ENCODE measurements at places on chromosomes 2 and 18.

DNA sequence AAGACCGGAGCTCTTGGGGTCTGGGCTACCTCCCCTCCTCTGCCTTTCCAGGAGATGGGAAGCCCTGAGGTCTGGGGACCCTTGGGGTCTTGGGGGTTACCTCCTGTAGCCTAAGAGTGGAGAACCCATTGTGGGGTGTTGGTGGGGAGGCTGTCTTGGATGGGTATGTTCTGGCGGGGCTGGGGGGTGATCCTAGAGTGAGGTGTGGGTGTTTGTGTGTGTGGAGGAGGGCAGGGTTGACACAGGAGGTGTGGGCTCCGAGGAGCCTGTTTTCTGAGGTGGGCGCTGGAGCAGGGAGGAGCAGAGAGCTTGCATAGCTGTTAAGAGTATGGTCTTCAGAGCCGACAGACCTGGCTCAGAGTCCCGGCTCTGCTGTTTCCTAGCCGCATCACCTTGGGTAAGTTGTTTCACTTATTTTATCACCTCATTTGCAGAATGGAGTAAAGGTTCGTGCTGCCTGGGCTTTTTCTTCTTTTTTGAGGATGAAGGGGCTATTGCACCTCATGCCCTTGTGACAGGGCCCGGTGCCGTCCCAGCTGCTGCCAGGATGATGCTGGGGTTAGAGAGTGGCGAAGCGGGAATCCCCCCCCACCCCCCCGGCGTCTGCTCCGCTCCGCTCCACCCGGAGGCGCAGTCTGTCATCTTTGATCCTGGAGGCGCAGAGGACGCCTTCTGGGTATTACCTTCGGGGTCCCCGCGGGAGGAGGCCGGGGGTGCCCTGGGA is 17.2 kb downstream of the TET3 start:
- DNase-seq = no peak

- no peak for DNase-seq
These were observed 1.2 kb downstream of the CBLN2 start for GRCh38 chr18:72542984-72543356.

GRCh38 chr2:230968921-230969658 is 26.8 kb upstream of the SPATA3 start:
- DNase-seq = no peak

GRCh38 chr2:174607989-174608865 is 10.6 kb upstream of the WIPF1 start:
- DNase-seq = no peak

- DNase-seq = no peak
These were observed 767 bp downstream of the TPRKB start for GRCh38 chr2:73736378-73736777.

DNA sequence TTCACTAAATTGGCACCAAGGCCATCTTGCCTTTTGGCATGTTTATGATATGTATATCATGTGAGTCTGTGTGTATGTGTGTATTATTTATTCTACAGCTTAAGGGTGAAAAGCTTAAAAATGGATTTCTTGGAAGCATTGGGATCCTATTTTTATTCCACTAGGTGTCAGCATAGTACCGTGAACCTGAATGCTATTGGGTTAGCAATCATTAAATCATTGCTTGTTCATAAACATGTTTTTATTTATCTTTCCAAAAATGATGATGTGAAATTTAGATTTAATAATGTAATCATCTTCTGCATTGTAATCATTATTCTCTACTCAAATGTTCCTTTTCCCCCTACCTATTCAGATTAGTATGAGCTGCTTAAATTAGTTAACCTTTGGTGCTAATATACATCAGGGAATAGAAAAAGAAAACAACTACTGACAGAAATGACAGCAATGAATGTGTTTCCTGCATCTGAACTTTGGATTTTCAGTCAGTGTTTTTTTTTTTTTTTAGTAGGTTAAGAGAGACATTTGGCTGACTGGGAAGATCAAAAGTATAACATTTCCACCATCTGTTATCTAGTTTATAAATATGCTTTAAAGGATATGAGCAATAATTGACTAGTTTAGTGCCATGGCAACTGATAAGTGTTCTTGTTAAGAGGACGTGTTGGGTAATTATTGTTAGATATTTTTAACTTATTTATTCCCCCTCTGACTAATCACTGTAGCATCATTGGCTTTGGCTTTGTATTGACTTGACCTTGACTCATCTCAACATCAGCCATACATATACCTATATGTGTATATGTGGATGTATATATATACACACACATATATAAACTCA is 14.1 kb upstream of the ZSWIM2 start:
- no peak for DNase-seq

GRCh38 chr2:7704296-7704865 is 787.2 kb downstream of the RNF144A start:
- no peak for DNase-seq

GRCh38 chr2:99112617-99113016 is 28.9 kb upstream of the C2orf15 start:
- DNase-seq = no peak

DNA sequence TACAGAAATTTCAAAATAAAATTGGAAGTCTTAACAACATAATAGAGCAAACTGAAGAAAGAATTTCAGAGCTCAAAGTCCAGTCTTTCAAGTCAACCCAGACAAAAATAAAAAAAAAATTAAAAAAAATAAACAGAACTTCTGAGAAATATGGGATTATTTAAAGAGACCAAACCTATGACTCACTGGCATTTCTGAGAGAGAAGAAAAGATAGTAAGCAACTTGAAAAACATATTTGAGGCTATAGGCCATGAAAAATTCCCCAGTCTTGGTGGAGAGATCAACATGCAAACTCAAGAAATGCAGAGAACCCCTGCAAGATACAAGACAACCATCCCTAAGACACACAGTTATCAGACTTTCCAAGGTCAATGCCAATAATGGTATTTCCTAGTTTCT is 167.4 kb downstream of the RNF144A start:
- no peak for DNase-seq

GRCh38 chr2:179856205-179856604 is 5.2 kb downstream of the ZNF385B start:
- DNase-seq = no peak

DNA sequence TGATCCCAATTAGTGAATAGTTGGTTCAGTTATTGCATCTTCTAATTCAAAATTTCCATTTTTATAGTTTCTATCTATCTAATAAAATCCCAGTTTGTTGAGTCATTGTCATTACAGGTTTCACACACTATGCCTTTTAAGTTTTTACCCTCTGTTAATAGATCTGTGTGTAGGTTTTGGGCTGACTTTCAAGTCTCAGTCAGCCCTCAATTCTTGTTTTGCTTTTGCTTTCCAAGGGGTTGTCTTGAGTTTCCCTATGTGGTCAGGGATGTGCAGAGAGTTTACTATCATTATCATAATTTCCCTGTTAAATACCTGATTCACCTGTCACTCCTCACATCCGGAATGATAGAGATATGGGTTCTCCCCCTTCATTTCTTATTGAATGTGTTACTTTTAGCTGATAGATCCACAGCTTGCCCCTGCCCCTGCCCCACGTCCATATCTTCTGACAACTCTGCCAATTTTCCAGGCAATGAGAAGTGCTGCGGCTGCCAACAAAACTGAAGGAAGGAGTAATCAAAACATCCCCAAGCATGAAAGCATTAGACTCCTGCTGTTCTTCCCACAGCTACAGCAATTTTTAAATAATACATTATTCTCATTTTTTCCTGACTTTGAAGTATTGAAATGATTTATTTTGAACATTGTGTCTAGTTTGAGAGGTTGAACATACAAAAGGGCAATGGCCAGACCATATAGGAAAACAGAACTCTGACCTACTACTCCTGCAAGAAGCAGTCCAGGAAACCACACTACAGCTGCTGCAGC is 1064.8 kb downstream of the SUCLG1 start:
- no peak for DNase-seq

DNA sequence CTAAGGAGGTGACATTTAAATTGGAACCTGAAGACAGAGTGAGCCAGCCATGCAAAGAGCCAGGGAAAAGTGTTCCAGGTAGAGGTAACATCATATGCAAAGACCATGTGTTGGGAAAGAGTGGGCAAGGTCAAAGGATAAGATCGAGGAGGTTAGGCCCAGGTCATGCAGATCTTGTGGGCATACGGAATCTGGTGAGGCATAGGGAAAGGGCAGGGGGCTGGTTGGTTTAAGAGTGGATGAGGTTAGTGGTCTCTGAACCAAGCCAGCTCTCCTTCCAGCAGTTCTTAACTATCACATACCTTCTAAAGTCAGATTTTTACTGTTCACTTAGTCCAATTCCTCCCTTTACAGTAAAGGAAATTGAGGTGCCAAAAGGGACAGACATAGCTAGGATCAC is 3.0 kb downstream of the ANKRD53 start:
- DNase-seq = no peak

- no peak for DNase-seq
These were observed 646.9 kb upstream of the ACVR2A start for GRCh38 chr2:147197754-147198483.

DNA sequence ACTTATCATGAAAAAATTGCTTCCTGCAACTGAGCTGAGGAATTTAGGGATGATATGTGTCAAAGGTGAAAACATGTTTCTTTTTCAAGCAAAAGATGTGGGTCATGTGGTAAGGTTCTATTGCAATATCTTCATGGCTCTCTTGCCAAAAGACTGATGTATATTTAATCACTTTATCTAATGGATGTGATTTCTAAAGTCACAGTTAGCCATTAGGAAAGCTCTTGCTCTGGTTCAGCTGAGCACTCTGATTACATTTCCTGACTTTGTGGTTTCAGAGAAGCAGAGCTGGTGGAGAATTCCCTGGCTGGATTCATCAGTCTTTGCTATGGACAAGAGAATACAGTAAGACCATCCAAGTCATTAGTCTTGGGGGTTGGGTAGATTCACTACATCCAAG is 24.4 kb downstream of the SCN9A start:
- DNase-seq = no peak

DNA sequence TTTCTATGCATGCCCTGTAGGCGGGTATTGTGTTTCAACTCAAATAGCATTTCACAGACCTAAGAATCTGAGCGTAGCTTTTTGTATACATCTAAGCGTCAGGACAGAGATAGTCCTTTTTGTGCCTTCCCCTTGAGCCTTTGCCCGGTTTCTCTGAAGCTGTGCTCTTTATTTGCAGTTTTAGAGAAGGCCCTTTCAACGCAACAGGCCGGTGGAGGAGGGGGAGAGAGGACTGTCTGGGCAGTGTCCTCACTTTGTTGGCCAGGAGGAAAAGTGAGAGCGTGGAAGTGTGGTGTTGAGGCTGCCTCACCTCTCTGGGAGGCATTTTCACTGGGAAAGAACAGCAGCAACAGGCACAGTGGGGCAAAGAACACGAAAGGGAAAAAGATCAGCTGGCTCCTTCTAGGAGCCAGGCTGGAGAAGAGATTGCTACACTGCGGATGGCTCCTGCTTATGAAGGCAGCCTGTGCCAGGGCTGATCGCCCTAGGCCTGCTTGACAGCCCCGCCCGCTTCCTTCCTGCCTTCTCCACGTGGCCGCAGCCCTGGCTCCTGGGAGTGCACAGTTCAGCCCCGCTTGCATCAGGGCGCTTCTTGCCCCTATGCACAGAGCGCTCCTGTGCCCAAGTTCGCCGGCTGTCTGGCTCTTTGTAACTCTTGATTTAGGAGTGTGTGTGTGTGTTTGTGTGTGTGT is 195.6 kb upstream of the POU3F3 start:
- DNase-seq = no peak

DNA sequence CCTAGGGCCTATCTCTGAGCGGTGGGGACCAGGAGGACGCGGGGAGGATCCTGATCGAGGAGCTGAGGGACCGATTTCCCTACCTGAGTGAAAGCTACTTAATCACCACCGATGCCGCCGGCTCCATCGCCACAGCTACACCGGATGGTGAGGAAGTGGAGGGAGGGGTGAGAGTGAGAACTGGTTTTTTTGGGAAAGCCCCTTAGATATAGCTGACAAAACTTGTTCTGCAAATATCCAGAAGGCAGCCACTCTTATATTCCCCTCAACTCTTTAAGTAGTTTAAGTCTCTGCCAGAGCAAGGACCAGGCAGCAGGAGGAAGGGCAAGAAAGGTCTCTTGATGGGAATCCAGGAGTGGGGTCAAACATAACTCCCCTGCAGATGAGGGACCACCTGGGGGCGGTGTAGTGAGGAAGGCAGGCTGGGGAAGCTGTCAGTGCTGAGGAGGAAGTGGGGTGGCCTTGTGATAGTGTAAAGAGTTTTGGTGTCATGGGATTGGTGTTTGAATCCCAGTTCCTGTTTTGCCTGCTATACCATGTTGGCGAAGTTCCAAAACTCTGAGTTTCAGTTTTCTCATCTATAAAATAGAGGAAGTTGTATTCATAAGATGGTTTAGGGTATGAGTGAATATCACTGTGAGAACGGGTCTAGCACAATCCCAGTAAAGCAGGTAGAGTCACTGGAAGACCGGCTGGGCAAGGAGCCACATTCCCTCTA is 3.4 kb downstream of the NAGK start:
- peak; percentile 36 for DNase-seq

GRCh38 chr2:179274749-179275148 is 10.1 kb upstream of the SESTD1 start:
- no peak for DNase-seq
